ENCODE measurements at places on chromosomes 5 and 9. TPM values are rescaled to one million over a fixed set of nuclear protein-coding genes. Genes with fewer than 3 reads are reported as not detected.

Gene SPAG8
- 0.50 TPM for total RNA-seq

Gene DNAJC21
- total RNA-seq = 18.5 TPM

Gene ANAPC2
- 35.5 TPM for total RNA-seq

Gene STC2
- total RNA-seq = 0.65 TPM

Gene IFNA21
- total RNA-seq = not detected

Gene SPINK7
- not detected for total RNA-seq

Gene DNAJC25
- total RNA-seq = 21.7 TPM

Gene STPG3
- total RNA-seq = not detected

Gene GCNT4
- total RNA-seq = 0.25 TPM

Gene NRARP
- 1.3 TPM for total RNA-seq

Gene NTNG2
- total RNA-seq = 0.38 TPM

Gene MTREX
- 21.1 TPM for total RNA-seq

Measured in left lobe of liver (tissue), 2 donors.